ENCODE measurements at places on chromosomes 2 and 18.

- no peak for DNase-seq
Observed at GRCh38 chr2:47564129-47564528, 161.2 kb downstream of the MSH2 start.

GRCh38 chr18:29664278-29665036 lies 1378.1 kb downstream of the DSC3 start:
- DNase-seq, result no peak

DNA sequence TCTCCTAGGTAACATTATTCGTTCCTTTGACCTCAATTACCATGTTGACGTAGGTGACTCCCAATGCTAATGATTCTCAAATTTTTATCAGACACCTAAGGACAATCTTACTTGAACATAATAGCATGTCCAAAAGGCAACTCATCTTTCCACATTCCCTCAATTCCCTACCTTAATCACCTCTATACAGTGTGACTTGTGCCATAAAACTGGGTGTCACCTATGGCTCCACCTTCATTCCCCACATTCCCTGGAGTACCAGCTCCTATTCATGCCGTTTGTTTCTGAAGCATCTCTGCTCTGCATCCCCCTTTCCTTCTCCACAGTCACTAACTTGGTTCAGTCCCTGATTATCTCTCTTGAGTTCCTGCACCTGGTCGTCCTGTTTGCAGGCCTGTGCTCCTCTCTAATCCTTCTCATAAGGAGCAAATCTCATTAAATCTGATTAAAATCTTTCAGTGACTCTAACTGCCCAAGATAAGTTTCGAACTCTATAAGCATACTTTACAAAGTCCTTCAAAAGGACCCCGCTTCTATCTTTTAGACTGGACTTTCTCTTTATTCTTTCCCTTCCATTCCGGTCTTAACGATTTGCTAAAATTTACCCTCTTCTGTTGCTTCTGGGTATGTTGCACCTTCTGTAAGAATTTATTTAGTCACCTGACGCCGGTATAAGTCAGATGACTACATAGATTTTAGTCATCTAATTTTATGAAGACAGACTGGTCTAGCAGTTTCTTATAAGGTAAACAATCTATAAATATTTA lies 128.7 kb downstream of the OSBPL1A start:
- DNase-seq, result no peak

DNA sequence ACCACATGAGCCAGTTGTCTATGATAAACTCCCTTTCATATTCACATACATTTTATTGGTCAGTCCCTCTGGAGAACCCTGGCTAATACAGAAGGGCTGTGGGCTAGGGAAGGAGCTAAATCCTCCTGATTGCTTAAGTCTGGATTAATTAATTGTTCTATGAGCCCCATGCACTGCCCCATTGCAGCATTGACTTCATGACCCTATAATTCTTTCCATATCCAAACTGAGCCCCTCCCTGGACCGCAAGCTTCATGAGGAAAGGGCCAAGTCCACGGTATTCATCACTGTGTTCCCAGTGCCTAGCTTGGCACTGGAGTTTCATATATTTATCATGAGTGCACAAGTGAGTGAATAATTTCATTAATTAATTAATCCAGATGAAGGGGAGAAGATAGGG lies 124.0 kb downstream of the MBD2 start:
- DNase-seq, result no peak

- DNase-seq, result no peak
Observed at GRCh38 chr2:179951680-179952079, 55.4 kb downstream of the CWC22 start.

GRCh38 chr2:176997074-176997791 lies 215.4 kb upstream of the HNRNPA3 start:
- no peak for DNase-seq

- no peak for DNase-seq
Observed at GRCh38 chr18:35430721-35431373, 53.7 kb upstream of the ZNF396 start.

DNA sequence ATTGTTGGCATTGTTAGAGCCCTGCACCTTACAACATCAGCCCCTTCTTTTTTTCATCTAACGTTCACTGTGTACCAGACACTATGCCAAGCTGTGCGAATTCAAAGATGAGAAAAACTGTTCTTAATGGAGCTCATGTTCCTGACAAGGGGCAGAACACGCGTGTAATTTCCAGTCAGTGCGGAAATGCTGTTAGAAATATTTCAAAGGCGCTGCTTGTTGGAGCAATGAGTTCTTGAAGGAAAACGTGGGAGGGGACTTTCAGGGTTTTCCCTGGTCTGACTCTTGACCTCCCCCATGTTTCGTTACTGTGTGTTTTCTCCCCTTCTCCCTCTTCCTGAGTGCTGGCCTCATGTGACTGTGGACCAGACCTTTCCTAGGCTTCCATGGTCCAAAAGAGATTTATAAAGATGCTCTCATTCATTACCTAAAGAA lies 1.5 kb downstream of the MTHFD2 start:
- DNase-seq, result no peak

DNA sequence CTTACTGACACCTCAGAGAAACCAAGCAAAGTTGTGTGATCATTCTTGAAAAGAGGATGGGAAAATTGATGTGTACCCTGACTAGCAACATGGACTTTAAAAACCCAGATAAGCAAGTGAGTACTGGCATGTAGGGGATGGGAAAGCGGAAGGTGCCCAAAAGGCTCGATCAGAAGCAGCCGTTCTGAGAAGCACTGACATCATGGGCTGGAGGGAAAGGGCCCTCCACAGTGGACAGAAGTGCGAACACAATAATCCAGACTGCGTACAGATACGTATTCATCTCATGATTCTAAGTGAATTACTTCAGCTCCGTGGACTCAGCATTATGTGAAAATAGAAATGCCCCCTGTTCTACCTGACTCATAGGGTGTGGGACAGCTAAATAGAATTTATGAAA lies 42.2 kb downstream of the CDH2 start:
- DNase-seq, result no peak

DNA sequence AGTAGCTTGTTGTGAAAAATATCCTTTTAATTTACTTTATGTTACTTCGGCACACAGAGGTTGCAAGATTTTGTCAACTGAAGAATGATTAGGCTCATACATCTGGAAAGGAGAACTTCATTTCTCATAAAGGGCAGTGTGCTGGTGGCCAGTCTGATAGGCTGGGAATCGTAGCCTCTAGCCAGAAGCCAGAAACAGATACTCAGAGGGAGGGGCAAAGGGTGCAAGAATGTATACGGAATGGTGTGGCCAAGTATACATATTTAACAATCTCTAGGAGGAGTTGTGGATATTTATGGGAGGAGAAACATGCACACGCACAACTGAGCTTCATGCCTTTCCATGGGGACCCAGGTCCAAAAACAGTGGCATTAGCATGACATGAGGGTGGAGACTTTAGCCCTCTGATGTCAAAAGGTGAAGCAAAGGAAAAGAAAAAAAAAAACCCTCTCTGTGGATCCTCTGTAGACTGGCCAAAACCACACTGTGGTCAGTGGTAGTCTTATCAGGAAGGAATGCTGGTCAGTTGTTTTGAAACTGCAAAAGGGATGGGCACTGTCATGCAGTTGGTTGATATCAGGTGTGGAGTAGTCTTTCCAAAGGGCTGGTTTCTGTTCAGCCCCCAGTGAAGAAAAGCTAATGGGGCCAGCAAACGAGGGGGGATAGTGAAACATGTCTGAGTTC lies 34.9 kb upstream of the APCDD1 start:
- no peak for DNase-seq

DNA sequence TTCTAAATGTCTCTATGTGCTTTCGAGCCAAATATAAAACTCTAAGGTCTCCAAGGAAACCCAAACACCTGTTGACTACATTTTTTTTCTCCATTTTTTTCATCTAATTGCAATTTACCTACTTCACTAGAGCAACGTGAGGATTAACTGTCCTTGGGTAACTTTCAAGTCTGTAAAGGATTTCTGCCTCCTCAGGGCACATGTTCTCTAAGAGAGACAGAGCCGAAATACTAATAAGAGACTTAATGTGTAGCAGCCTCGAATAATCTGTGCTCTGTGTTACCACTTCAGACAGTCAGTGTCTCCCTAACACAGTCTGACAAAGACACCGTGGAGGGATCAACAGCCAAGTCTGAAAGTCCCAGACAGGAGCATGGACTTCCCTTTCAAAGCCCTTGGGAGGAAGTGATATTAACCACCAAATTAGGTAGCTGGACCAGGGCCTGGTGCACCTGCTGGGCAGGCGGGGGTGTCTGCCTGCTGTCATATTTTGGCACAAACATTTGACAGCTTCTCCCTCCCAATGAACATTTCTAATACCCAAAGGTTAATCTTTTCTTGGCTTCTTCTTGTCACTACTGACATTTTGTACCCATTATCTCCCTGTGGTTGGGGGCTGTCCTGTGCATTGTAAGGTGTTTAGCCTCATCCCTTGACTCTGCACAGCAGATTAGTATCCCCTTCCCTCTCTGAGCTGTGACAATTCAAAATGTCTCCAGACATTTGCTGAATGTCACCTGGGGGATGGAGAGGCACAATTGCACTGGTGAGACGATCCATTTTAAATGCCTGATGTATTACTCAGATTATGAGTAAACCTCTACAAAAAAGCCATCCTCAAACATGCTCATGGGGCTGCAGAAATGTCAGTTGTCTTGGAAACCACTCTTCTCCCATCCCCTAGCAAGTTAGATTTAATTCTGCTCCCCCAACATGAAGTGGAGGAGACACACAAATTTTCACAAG lies 45.7 kb upstream of the LYPD1 start:
- no peak for DNase-seq

DNA sequence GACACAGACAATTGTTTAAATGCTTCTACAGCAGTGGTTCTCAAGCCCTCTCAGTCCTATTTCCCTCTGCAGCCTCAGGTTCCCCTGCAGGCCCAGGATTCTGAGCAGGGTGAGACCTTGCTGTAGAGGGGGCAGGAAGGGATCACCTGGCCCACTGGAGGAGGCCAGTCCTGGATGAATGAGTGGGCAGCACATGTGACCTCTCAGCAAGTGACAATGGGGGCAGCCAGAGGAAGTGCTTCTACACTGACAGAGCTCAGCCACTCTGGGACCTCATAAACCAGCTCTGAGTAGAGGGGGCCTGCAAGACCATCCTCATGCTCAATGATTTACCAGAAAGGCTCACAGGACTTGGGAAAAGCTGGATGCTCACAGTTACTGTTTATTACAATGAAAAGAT lies 63.2 kb downstream of the ASB1 start:
- DNase-seq, result no peak

- peak; percentile 26 for DNase-seq
Observed at GRCh38 chr2:45874344-45874743, 222.9 kb downstream of the PRKCE start.

- no peak for DNase-seq
Observed at GRCh38 chr2:18473241-18474181, 86.9 kb downstream of the RDH14 start.

DNA sequence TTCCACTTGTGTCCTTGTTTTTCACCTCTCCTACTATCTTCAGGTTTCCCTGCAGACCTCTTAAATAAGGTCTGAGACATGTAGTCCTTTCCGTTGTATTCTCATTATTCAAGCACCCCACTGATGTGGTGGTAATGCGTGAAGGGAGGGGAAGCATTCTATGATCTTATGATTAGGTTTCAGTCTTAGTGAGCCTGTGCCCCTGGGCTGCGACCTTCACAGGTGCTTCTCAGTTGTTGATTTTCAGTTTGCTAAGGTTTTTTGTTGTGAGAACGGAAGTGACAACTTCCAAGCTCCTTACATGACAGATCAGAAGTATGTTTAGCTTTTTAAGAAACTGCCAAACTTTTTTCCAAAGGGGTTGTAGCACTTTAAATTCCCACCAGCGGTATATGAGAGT lies 41.3 kb downstream of the VPS54 start:
- DNase-seq, result no peak

- no peak for DNase-seq
Observed at GRCh38 chr2:229226382-229226781, 44.7 kb downstream of the PID1 start.

GRCh38 chr2:29108225-29108624 lies 7.0 kb upstream of the CLIP4 start:
- no peak for DNase-seq

DNA sequence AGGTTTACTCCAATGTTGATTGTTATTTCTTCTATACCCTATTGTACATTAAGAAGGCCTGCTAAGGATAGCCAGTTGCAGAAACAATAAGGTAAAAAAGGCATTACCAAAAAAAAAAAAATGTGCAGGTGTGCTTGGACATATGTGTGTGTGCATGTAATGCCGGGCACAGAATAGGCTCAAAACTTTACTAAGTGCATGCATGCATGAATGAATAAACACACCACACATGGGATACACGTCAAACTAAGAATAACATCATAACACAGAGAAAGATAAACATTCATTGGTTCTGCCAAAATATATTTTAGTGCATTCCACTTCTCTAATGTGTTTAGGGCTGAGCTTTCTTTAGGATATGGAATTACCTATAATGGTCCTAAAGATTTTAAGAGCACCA lies 298.2 kb downstream of the TCF4 start:
- no peak for DNase-seq

- DNase-seq, result no peak
Observed at GRCh38 chr18:74228312-74228711, 63.5 kb downstream of the CYB5A start.

- DNase-seq, result no peak
Observed at GRCh38 chr2:184367211-184367610, 231.1 kb upstream of the ZNF804A start.

GRCh38 chr18:76699923-76700322 lies 122.4 kb upstream of the ZNF236 start:
- no peak for DNase-seq

- no peak for DNase-seq
Observed at GRCh38 chr2:205701509-205701908, 19.2 kb downstream of the NRP2 start.

DNA sequence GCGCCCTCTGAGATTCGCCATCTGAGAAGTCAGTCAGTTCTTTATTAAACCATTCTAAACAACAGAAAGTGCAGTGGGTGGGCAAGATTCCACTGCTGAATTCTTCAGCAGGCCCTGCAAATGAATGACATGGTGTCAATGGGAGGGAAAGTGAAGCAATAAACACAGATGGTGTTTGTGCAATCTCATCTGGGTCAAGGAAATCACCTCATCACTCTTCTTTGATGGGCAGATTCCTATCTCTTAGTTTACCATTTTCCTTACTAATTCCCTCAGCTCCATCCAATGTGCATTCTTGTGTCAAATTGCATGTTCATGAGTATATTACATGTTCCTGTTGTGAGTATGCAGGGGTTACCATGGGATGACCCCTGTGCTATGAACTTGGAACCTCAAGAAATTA lies 100.7 kb upstream of the CYP1B1 start:
- no peak for DNase-seq

DNA sequence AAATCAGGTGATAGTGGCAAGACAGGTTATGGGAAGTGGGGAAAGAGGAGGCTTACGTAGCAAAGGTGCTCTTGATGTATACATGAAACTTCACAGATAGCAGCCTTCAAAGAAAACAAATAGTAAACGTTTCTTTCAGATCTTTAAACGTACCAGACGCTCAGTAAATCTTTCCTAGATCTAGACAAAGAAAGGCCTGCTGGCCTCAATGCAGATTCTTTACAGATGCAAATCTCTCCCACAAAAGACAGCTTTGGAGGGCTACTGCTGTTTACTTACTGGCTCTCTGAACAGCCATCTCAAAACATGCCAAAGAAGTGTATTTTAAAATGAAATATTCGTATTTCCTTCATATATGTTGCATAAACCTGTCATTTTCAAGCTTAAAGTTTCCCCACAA lies 1279.9 kb upstream of the NRXN1 start:
- no peak for DNase-seq

- DNase-seq, result no peak
Observed at GRCh38 chr2:222978850-222979249, 73.1 kb upstream of the KCNE4 start.

- no peak for DNase-seq
Observed at GRCh38 chr18:61352611-61353010, 19.4 kb downstream of the CDH20 start.

- no peak for DNase-seq
Observed at GRCh38 chr2:82055846-82056245, 1751.3 kb upstream of the LRRTM1 start.

GRCh38 chr2:126315828-126316227 lies 340.1 kb upstream of the GYPC start:
- no peak for DNase-seq

All from left colon (tissue), 2 donors.